ENCODE measurements at places on chromosomes 12 and 14.

DNA sequence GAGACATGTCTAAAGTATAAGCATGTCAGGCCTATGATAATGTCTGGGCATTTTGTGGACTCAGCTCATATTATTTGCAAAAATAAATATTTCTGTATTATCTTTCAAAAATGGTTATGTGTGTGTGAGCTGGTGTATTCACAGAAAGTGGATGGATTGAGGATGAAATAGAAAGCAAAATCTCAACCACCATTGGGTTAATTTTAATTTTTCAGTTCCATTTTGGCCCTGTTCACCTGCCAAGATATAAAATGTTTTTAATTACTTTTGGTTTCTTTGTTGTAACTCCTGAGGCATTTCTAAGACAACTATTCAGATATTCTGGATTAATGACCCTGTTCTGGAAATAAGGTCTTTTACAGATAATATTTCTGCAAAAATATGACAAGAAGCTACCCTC lies 232.7 kb upstream of the PPFIA2 start:
- DNase-seq: no peak

- DNase-seq: no peak
These were observed 171.0 kb upstream of the FOXN3 start for GRCh38 chr14:89588016-89588415.

DNA sequence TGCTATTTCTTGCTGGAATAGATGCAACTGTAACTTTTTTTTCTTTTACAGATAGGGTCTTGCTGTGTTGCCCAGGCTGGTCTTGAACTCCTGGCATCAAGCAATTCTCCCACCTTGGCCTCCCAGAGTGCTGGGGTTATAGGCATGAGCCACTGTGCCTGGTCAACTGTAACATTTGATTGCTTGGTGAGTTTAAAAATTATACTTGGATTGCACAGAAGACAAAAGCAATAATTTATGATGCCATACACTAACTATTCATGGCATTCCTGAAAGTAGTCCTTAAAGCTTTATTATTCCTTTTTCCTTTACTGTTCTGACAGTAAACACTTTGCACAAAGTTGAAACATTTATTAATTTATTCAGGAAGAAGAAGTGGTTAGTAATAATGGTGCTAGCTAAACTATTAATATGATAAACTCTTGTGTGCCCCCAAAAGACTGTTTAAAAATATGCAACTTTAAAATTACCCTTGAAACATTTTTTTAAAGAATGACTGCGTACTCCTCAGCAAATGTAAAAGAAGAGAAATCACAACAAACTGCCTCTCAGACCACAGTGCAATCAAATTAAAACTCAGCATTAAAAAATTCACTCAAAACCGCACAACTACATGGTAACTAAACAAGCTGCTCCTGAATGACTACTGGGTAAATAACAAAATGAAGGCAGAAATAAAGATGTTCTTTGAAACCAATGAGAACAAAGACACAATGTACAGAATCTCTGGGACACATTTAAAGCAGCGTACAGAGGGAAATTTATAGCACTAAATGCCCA lies 8.3 kb downstream of the PTPRB start:
- DNase-seq: no peak

- DNase-seq: no peak
These were observed 100.3 kb upstream of the PLEKHG7 start for GRCh38 chr12:92602476-92602875.

- no peak for DNase-seq
These were observed 21.9 kb downstream of the RNFT2 start for GRCh38 chr12:116759783-116760621.

DNA sequence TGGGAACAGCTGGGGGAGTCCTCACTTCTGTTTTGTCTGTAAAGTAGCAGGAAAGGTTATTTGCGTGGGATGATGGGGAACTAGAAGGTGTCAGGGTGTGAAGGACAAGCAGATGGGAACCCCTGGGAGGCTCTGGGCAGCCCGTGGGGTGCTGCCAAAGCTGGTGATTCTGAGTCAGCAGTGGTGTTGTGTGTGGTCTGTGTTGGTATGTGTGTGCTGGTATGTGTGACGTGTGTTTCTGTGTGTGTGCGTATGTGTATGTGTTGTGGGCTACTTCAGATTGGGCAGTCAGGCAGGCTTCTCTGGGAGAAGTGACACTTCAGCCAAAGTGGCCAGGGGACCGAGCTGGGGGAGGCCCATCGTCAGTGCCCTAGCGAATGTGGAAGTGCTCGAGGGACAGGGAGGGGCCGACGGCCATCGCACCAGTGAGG lies 15.3 kb upstream of the BDKRB2 start:
- DNase-seq: no peak

- no peak for DNase-seq
These were observed 135.7 kb downstream of the PTPRO start for GRCh38 chr12:15458008-15458407.

- DNase-seq: no peak
These were observed 251.5 kb upstream of the LMO3 start for GRCh38 chr12:16857456-16857923.

DNA sequence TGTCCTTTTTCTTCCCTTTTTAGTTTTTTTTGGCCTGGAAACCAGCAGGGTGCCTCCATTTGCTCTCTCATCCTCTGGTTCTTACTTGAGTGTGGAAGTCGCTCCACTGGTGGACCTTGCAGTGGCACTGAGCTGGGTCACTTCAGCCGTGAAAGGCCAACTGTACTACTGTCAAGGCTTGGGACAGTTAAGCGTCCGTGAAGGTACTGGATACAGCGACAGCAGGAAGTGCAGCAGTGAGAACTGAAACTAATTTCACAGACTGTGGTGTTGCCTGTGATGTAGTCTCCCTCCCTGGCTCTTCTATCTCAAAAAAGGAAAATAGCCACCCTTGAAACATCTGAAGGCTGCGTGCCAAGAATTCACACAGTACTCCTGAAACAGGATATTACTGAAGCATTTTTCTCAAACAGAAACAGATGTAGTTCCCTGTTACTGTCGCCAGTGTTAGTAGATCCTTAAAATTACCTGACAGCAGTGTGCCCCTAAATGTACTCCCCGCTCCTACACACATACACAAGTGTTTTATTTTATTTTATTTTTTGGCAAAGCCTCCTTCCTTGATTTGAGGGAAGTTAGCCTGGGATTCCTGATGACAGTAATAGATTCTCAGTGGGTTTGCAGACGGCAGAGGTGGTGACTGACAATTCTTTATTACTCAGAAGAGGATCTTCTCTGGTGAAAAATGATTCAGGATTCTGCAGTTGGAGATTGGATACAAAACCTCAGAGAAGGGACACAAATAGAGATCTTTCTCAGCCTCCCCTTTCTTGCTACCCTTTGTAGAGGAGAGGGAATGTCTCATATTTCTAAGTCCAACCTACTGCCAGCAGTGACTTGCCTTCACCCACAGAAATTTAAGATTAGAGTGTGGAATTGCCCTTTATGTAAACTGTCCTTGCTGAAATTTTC lies 4.4 kb downstream of the SUSD6 start:
- no peak for DNase-seq

- peak; percentile 58 for DNase-seq
These were observed 21.9 kb upstream of the ZFP36L1 start for GRCh38 chr14:68814539-68815297.

DNA sequence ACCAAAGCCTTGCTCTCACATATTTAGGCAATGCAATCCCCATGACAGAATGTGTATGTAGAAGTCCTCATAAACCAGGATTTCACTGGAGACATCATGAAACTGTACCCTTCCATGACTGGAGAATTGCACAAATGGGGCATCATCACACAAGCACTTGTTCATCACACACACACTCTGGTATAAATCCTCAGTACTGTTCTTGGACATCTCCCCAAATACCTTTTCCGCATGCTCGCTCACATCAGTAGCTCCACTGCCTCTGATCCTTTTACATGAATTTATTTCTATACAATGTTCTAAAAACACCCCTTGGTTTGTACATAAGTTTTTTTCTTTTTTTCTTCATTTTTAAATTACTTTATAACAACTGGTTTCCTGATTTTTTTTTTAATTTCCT lies 3.3 kb upstream of the ING4 start:
- DNase-seq: no peak

GRCh38 chr12:109650808-109651207 lies 62.8 kb upstream of the FAM222A start:
- no peak for DNase-seq

GRCh38 chr12:113478351-113479011 lies 6.8 kb upstream of the LHX5 start:
- DNase-seq: no peak

DNA sequence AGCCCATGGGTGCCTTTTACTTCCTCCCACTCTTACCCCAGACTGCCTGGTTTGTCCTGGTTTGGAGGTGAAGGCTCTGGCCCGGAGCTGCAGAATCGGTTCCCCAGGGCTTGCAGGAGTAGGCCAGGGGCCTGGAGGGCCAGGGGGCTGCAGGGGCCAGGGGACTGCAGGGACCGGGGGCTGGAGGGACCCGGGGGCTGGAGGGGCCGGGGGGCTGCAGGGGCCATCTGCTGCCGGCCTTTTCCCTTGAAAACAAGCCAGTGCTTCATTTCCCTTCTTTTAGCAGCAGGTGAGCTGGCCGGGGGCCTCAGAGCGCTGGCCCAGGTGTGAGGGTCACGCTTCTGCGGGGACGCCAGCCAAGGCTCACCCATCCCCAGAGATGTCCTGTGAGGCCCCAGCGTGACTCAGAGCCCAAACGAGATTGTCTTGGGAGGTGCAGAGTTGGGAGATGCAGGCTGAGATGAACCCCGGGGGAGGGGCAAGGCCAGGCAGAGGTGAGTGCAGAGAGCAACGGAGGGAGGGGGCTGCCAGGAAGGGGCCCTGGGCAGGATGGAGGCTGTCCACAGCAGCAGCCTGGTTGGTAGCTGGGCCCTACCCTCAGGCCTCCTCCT lies 154.9 kb downstream of the KIF26A start:
- DNase-seq: no peak

- DNase-seq: no peak
These were observed 132.5 kb downstream of the GPR135 start for GRCh38 chr14:59332727-59333126.

DNA sequence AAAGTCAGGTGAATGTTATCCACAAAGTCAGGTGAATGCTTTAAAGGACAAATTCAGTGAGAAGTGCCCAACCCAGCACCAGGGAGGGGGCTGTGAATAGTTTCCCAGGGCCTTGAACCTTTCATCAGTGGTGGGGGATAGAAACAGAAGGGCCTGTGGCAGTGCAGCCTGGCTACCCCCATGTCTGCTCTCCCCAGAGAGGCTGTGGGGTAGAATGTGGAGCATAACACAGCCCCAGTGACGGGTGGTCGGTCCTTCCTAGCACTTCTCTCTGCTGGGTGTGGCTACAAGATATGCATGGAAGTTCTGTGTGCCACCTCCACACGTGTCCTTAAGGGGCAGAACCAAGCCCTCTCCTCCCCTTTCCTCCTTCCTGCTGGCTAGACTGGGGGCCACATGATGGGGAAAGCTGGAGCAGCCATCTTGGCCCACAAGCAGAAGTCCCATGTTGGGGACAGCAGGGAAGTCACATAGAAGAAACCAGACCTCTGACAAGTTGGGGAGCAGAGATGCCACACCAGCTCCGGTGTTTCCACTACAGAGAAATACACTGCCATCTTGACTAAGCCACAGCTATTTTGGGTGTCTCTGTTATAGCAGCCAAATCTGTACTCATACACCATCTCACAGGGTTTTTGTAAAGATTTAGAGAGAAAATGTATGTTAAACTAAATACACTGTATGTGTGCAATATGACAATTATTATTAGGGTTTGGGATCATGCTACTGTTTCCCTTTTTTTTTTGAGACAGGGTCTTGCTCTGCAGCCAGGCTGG lies 17.0 kb downstream of the RITA1 start:
- no peak for DNase-seq

- DNase-seq: no peak
These were observed 37.2 kb downstream of the RDH12 start for GRCh38 chr14:67738740-67739504.

GRCh38 chr12:51922146-51922545 lies 14.8 kb downstream of the ACVRL1 start:
- DNase-seq: no peak

- DNase-seq: no peak
These were observed 44.0 kb downstream of the TBX5 start for GRCh38 chr12:114361992-114362391.

DNA sequence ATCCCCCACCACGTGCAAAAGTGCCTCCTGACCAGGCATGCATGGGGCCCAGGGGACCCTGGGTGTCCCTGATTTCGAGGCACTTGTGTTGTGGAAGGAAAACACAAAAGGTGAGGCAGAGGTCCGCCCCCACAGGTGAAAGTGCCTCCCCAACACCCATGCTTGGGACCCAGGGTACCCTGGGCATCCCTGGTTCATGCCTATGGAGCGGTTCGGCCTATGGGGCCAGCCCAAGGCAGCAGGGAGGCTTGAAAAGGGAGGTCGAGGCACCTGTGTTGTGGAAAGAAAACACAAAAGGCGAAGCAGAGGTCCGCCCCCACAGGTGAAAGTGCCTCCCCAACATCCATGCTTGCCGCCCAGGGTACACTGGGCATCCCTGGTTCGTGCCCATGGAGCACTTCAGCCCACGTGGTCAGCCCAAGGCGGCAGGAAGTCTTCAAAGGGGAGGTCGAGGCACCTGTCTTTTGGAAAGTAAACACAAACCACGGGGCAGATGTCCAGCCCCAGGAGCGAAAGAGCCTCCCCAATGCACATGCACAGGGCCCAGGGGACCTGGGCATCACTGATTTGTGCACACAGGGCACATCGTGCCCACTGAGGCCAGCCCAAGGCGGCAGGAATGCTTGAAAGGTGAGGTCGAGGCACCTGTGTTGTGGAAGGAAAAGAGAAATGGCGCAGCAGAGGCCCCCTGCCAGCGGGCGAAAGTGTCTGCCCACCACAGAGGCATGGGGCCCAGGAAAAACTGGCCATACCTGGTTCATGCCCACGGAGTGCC lies 375.5 kb downstream of the ALG10 start:
- DNase-seq: no peak

- no peak for DNase-seq
These were observed 17.3 kb upstream of the FIGNL2 start for GRCh38 chr12:51865757-51866270.

DNA sequence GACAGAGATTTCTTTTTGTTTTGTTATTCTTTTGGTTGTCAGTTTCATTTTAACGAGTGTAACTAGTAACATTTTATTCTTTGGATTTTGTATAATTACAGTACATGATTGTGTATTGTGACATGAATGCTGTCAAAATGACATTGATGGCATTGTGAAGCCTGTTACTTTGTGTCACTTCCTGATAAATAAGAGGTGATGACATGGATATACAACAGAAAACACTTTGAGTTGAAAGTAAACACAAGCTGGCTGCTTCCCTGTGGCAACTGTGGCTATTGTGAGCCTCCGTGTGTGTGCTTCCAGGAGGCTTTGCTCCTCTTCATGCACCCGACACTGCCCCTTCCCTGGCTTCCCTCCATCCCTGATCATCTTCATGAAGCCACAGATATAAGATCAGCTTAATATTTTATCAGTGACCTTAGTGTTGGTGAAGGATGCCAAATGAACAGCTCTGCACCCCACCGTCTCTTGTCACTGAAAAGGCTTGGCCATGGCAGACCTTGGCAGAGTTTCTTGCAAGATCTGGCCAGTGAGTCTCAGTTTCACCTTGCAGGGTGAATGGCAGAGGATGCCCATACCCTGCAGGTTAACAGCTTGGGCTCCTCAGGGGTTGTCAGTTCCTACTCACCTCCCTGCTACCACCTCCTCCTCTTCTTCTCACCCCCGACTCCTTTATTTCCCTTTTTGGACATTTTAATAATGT lies 191.9 kb downstream of the EPS8 start:
- DNase-seq: no peak

GRCh38 chr12:88922816-88923215 lies 342.5 kb upstream of the KITLG start:
- DNase-seq: no peak

- no peak for DNase-seq
These were observed at the start of gene SYT10 for GRCh38 chr12:33439587-33440011. TSS of gene SYT10 (minus strand) at chr12:33439819. CDS start at chr12:33439522, 297 bp downstream.
